ENCODE measurements at places on chromosomes 2 and 18.

GRCh38 chr2:129802290-129802689 is 177.2 kb upstream of the RAB6C start:
- DNase-seq = no peak

- DNase-seq = no peak
Observed at GRCh38 chr2:63673865-63674533, 85.2 kb downstream of the MDH1 start.

- no peak for DNase-seq
Observed at GRCh38 chr2:100303744-100304143, 18.6 kb downstream of the LONRF2 start.

DNA sequence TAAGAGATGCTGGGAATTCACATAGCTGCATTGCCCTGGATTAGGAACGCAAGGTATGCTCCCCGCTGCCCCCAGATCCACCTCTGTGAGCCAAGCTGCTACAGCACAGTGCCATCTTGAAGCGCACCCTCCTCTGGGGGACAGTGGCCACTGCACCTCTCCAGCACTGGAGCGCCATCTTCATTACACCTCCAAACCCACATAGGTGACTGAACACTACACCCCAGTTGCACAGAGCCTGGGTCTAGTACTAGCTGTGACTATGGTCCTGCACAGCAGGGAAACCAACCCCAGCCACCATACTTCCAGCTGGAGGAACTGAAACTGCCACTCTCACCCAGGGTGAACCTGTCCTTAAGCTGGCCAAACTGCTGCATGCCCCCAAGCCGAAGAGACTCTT is 84.6 kb downstream of the TMEM237 start:
- no peak for DNase-seq

GRCh38 chr2:114219456-114219855 is 223.0 kb upstream of the DPP10 start:
- no peak for DNase-seq

DNA sequence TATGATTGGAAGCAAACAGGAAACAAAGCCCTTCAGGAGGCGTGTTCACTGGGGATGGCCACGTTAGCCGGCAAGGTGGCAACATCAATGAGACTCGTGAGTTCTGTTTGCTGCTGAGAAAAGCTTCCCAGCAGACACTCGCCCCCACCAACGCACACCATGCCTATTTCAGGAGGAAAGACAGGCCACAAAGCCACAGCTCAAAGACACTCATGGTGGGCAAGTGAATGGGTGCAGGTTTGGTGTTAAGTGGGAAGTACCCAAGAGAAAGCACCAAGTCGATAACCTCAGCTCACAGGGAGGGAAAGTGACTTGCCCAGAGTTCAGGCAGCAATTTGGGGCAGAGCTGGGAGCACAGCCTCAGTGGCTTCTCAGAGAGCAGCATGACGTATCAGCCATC is 10.5 kb upstream of the MTERF4 start:
- DNase-seq = no peak

DNA sequence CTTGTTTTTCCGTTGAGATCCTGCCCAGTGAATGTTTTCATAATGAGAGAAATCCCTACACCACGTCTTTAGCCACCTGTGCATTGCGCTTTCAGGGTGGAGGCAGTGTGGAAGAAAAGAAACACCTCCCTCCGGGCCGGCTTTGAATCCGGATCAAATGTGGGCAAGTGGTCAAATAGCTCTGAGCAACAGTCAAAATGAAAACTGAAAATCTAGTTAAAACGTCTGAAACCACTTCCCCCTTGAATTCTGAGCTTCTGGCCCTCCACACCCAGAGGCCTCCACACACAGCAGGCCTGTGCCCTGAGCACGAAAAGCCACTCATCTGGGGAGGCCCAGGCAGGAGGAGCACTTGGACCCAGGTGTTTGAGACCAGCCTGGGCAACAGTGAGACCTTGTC is 263.6 kb upstream of the SALL3 start:
- DNase-seq = no peak

DNA sequence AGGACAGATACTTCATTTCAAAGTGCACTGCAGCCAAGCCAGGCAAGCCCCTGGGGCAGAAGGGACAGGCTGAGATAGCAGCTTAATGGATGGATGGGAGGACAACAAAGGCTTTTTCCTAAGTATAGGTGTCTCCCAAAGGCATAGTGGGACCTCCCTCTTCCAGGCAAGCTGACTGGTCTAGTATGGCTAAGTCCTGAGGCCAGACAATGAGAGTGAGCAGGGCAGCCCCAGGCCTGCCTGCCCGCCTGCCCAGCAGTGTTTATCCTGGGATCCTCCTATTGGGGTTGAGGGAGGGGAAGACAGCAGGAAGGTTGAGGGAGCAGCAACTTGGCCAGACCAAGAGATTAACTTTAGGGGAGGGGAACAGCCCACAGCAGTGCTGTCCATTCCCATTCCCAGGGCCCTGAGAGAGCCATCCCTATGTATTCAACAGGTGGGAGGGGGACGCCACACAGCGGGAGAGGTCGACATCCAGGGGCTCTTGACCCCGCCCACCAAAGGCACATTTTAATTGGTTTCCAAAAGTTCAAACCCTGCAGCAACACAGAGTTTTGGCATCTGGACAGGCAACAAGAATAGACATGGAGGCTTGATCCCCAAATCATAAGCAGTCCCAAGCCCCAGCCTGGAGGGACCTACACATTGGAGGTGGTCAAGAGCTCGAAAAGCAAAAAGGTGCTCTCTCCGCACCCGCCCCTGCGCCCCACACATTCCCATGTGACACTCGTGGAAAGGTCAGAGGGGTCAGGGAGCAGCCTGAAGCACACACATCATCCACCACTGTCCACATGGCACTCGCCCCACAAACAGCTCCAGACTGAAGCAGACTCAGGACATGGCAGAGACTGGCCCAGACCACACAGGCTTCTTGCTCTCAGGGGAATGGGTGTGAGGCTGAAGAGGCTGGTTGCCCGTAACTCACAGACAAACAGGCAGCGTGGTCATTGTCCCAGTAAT is 2.9 kb upstream of the SFXN5 start:
- DNase-seq = no peak

- no peak for DNase-seq
Observed at GRCh38 chr2:60504049-60504448, 49.4 kb downstream of the BCL11A start.

GRCh38 chr2:178220814-178221213 is 26.5 kb downstream of the OSBPL6 start:
- DNase-seq = no peak

DNA sequence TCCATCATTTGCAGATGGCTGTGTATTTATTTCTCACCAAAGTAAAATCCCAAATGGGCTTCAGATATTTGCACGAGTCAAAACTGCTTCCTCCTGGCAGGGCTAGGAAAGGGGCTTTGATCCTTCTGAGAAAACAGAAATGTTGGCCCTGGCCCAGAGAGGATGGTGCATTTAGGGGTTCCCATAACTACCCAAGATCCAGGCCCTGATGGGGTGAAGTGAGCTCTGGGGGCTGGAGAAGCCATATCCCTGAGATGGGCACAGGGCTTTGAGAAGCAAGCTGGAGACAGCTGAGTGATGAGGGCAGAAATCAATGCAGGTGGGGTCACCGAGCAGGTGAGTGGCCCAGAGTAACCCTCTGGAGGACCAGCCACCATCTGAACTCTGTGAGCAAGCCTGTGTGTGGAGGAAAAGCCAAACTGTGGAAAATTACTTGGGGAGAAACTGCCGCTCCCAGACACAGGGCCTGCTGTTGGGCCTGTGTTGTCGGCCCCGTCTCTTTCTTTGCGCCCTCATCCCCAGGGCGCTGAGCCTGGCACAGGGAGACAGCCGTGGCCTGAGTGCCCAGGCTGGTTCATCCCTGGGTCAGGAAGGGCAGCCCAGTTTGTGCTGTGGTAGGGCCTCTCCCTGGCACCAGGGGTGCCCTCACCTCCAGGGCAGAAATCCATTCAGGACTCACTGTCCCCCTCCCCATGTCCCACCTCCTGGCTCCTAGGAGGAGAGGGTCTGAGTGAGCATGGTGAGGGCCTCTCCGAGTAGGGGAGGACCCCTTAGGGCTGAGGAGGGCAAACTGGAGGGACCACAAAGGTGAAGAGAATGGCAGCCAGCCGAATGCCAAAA is 167.8 kb upstream of the HAAO start:
- no peak for DNase-seq

GRCh38 chr2:39650468-39650867 is 15.2 kb upstream of the TMEM178A start:
- DNase-seq = no peak

DNA sequence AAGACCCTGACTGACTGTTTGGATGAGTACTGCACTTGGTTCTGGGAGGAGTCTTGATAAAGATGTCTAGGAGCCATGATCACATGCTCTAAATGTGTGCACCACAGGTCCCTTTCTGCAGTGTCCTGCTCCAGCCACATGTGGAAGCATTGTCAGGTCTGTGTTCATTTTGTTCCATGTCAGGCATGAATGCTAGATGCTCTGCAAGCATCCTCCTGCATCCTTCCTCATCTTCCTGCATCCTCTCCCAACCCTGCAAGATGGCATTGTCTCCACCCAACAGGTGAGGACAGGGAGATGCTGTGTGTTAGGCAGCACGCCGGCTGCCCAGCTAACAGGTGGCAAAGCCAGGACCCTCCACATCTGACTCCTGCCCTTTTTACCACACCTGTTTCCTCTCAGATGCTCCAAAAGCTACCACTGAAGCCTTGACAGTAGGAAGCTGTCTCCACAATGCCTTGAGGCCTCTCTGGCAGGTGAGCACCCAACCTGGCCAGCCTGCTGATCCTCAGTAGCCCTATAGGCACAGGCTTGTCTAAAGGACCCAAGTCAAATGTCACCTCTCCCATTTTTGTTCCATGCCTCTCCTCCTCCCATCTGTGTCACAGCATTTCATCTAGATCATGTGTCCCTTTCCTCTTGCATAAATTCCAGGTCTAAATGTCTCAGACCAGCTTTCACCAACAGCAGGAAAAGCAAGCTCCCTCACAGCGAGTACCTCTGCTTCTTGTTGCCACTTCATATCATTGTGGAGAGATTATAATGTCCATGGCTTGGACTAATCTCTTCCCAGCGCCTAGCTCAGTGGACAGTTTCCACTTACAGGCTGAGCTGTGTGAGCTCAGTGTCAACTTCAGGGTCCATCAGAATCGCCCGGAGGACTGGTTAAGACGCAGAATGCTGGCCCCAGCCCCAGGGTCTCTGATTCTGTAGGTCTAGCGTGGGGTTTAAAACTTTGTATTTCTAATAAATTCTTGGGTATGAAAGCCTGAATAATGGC is 55.0 kb downstream of the TMEM163 start:
- no peak for DNase-seq

GRCh38 chr2:37934591-37935513 is 9.8 kb downstream of the RMDN2 start:
- peak; percentile 6 for DNase-seq

- no peak for DNase-seq
Observed at GRCh38 chr18:73007195-73007914, 139.6 kb upstream of the NETO1 start.

GRCh38 chr2:232573042-232573441 is 22.6 kb downstream of the EIF4E2 start:
- DNase-seq = no peak

GRCh38 chr18:3472681-3473544 is 22.9 kb downstream of the TGIF1 start:
- no peak for DNase-seq

- DNase-seq = peak; percentile 58
Observed at GRCh38 chr2:181177376-181177775, 197.0 kb downstream of the UBE2E3 start.

DNA sequence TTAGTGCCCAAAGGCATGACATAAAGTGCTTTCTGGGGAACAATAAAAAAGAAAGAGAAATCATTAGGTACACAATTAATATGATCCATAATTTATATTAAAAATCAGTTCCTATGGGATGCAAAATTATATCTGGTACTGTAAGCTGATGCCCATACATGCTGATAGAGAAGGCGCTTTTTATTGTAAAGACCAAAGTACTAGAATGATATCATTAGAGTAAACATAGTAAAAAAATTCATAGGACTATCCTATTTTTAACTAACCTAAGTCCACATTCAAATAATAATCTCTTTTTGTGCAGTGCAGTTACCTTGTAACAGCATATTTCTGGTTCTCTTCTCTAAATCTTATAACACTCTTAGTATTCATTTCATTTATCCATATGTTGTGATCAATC is 252.2 kb downstream of the ASXL3 start:
- no peak for DNase-seq

- DNase-seq = no peak
Observed at GRCh38 chr2:101869527-101869926, 122.2 kb upstream of the IL1R2 start.

GRCh38 chr18:26386002-26386401 is 159.8 kb downstream of the TAF4B start:
- DNase-seq = peak; percentile 92

DNA sequence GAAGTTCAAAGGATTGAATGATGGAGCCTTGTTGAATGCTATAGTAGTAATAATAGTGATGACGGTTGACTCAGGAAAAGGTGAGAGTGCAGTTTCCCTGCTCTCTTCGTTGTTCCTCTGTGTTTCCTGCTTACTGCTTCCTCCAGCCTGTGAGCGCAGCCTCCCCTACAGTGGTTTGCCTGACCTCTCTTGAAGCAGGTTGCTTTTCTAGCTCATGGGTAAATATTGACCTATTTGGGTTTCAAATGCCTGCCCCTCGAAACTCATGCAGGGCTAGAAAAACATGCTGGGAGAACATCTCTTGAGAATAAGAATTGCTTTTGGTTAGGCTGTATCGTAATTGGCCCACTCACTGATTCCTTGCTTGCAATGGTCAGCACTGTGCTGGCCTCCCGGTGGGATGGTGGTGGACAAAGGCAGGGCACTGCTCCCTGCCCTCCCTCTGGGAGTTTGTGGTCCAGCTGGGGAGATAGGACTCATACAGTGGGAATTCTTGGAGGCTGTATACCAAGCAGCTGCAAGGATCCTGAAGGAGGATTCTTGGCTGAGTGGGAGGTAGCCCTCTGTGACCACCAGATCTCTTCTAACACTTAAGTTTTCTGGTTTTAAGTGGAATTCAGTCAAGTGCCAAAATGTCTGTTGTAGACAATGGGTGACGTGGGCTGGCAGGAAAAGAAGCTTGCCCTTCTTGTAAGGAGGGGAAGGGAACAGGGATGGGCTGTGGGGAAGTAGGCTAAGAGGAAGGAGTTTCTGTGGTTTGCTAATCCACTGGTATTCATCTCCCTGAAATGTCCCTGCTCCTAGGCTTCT is 5.4 kb upstream of the RNF181 start:
- peak; percentile 77 for DNase-seq

DNA sequence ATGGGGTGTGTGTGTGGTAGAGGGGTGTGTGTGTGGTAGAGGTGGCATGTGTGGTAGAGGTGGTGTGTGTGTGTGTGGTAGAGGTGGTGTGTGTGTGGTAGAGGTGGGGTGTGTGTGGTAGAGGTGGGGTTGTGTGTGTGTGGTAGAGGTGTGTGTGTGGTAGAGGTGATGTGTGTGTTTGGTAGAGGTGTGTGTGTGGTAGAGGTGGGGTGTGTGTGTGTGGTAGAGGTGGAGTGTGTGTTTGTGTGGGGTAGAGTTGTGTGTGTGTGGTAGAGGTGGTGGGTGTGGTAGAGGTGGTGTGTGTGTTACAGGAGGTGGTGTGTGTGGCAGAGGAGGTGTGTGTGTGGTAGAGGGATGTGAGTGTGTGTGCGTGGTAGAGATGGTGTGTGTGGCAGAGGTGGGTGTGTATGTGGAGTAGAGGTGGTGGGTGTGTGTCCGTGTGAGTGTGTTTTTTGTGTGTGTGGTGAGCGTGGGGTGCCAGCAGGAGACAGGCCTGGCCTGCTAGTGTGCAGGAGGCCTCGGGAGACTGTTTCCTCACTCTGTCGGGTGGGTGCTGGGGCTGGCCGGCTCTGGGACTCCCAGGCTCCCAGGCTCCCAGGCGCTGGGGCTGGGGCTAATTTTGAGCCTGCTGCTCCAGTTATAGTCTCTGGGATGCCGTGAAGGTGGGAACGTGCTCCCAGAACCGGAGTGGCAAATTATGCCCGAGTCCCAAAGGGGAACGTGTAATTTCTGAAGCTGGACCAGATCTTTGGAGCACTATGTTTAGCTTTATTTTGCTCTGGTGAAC is 165.2 kb downstream of the DYSF start:
- no peak for DNase-seq

Data from adipocyte (in vitro differentiated cells).